GM04504 (cell line): ENCODE measurements at places on chromosomes 4 and X.

GRCh38 chrX:22559506-22559905 is 286.8 kb downstream of the CBLL2 start:
- no peak for DNase-seq

DNA sequence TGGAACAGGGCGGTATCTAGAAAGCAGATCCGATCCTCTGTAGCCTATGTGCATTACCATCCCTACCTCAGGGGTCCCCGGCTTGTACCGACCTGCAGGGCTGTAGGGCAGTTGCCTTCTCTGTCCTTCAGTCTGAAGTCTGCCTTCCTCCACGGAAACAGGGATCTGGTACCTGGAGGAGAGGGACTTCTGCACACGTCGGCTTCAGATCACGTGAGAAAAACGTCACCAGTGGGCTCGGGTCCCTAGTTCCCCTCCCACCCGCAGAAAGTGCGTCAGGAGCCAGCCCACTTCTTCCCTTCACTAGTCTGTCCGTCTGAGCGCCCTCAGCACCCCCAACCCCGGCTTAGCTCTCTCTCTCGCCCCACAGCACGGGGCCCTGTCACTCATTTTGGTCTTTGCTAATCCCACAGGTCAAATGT is at the start of gene TCEAL5:
TSS of gene TCEAL5 (minus strand) at position 170 of the 422 bp plus-strand sequence. CDS start 2,187 bp downstream, outside the sequence.
- no peak for DNase-seq

GRCh38 chr4:14215116-14215770 is 587.7 kb upstream of the BOD1L1 start:
- DNase-seq: no peak

DNA sequence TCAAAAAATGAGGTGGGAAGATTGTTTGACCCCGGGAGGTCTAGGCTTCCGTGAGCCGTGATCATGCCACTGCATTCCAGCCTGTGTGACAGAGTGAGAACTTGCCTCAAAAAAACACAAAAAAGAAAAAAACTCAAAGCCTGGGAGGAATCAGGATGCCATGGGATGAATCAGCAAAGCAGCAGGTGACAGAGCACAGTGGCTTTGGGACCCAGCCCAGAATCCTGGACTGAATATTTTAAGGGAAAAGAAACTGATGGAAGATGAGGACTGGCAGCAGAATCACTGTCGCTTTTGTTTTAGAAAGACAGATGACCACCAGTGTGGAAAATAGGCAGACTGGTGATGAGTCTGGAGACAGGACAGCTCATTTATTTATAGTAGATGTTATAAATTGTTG is 16.6 kb downstream of the S100G start:
- peak; percentile 65 for DNase-seq

DNA sequence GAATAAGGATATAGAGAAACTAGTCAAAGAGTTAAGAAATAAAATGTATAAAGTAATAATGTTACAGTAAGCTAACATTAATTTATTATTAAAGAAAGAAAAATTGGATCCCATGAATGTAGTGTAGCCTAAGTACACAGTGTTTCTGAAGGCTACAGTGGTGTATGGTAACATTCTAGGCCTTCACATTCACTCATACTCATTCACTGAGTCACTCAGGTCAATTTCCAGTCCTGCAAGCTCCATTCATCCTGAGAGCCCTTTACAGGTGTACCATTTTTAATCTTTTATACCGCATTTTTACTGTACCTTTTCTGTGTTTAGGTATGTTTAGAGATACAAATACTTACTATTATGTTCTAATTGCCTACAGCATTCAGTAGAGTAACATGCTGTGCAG is 120.6 kb upstream of the AGA start:
- no peak for DNase-seq

DNA sequence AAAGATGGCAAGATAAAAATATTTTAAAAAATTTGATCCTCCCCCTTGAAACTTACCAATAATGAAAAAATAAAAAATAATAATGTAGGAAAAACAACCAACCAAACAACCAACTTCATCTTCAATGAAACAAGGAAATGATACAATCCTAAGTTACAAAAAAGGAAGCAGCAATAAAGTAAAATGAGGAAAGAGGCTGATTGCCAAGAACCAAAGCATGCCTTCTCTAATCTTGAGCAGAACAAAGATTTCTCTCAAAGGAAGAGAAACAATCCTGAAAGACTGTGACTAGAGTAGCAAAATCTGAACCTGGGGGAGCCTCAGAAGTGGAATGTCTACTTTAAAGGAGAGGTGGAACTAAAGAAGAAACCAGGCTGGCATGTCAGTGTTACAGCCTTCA is 10.9 kb upstream of the WDFY3 start:
- DNase-seq: no peak

DNA sequence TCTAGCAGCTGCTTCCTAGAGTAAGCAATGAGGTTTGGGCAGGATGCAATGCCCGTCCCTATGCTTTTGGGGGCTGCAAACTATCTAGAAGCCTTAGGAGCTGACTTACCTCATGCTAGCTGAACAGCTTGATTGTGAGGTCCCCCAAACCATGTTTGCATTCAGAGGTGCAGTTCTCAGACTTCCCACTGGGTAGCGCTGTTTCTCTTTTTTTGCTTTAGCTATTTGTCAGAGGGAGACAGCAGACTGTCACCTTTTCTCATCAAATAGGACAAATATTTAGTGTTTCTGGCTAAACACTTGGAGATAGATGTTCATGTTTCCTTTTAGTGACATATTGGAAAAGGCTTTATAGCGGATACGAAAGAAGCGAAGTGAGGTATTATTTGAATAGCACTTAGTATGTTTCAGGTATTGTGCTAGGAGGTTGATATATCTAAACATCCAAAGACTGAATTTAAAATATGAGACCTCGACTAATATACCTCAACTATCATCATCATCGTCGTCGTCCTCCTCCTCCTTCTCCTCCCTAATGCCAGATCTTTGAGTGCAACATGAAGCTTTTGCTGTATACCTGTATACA is 18.7 kb upstream of the TMEM192 start:
- peak; percentile 32 for DNase-seq

- no peak for DNase-seq
Observed at GRCh38 chr4:80074651-80075050, 1.6 kb upstream of the ANTXR2 start.

DNA sequence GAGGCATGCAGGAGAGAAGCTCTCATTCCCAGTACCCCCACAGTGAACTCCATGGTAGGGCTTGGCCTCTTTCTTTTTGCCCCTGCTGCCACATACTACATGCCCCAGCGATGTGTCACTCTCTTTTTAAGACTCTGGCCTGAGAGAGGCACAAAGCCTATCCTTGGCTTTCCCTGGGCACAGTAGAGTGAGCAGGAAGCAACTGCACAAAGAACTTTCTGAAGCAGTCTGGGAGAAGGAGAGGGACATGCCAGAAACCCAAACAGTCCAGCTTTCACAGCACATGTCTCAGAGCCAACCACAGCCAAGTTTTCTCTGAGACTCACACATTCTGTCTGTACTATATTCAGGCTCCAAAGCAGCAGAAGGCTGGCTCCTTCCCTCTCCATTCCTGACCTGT is 7.9 kb upstream of the NALF2 start:
- no peak for DNase-seq

GRCh38 chrX:155314260-155314659 is 20.2 kb downstream of the CLIC2 start:
- DNase-seq: no peak

- DNase-seq: peak; percentile 23
Observed at GRCh38 chr4:185912779-185913178, 100.8 kb upstream of the SORBS2 start.

GRCh38 chr4:53653484-53654053 is 62.3 kb upstream of the LNX1 start:
- peak; percentile 41 for DNase-seq

- no peak for DNase-seq
Observed at GRCh38 chr4:79747252-79747651, 325.8 kb downstream of the ANTXR2 start.

- no peak for DNase-seq
Observed at GRCh38 chr4:41111791-41112190, 102.6 kb downstream of the APBB2 start.

DNA sequence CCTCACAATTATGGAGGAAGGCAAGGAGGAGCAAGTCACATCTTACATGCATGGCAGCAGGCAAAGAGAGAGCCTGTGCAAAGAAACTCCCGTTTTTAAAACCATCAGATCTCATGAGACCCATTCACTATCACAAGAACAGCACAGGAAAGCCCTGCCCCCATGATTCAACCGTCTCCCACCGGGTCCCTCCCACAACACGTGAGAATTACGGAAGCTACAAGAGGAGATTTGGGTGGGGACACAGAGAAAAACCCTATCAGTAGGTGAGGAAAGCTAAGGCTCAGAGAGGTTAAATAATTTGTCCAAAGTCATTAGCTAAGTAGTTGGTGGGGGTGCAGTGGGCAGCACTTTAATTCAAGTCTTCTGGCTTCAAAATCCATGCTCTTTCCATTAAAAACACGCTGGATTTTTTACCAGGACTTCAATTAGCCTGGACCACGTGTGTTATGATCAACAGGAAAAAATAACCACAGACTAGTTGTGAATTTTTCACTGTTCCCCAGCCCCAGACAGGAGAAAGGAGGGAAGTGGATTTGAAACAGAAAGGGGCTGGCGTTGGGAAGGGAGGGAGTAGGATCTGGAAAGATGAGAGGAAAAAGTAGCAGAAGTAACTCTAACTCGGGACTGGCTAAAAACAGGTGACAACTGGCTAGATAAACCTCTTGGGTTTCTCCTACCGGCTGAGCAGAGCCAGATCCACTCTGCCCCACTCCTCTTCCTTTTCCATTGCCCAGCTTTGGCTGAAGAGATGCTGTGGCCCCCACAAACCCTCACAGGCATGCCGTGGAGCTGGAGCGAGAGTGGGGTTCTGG is 986 bp downstream of the MTMR8 start:
- DNase-seq: no peak

GRCh38 chr4:181146051-181146450 is 1097.2 kb upstream of the TENM3 start:
- no peak for DNase-seq

DNA sequence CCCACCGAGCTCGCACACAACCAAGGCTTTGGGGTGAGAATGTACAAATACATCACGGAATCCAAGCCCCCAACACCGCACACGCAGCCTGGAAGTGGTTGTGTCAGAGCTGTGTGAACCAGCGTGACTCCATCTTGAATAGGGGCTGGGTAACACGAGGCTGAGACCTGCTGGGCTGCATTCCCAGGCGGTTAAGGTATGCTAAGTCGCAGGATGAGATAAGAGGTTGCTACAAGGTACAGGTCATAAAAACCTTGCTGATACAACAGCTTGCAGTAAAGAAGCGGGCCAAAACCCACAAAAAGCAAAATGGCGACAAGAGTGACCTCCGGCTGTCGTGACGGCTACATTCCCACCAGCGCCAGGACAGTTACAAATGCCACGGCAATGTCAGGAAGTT is 258.4 kb downstream of the DHRSX start:
- DNase-seq: no peak

- no peak for DNase-seq
Observed at GRCh38 chrX:154096140-154097002, 1.1 kb downstream of the MECP2 start.

GRCh38 chr4:151860561-151861093 is 99.8 kb upstream of the GATB start:
- DNase-seq: no peak

DNA sequence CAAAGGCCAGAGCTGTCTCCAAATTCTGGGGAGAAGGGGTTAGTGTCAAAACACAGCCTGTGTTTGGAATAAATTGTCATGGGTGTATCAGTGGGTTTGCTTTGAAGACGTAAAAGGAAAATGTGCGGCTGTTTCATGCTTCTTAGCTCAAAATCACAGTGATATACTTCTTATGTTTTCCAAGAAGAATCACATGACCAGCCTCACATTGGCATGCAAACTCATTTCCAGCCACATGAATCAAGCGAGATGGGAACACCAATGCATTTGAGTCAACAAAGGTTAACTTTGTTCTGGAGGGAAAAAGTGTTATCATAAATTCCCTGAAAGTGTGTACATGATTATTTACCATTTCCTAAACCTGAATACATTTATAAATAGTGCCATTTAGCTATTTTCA is 19.0 kb upstream of the SPP1 start:
- DNase-seq: no peak

- no peak for DNase-seq
Observed at GRCh38 chr4:168200685-168201084, 108.3 kb downstream of the ANXA10 start.

DNA sequence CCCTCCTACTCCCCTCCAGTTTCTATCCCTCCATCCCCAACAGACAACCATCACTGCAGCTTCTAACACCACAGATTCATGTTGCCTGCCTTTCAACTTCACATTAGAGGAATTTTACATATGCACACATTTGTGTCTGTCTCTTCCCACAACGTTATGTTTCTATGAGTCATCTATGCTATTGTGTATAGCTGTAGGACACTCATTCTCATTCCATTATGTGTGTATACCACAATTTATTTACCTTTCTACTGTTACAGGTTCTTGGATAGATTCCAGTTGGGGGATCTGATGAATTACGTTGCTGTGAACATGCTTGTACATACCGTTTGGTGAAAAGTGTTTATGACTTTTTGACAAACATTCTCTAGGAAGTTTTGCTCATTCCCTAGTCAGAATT is 58.8 kb upstream of the TRPC3 start:
- DNase-seq: no peak

DNA sequence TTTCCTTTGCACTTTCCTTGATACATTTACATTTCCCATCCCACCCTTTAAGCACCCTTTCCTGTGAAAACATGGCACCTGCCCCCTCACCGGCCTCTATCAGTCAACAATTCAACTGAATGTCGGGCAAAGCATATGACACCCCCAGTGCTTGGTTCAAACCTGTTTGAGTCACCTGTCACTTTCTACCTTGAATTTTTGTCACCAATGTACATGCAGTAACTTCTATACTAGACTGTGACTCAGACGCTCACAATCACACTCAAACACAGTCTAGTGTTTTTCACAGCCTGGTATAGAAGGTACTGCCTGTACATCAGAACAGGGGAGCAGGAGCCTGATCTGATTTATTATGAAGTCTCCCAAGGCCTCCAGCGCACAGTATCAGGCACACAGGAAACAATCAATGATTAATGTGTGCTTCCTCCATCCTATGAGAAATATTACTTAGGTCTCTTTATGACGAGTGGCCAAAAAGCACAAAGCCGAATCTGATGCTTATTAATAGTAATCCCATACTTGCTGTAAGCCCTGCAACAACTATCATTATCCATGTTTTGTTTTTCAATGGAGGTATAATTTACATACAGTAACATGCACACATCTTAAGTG is 49.2 kb upstream of the FAM9C start:
- DNase-seq: no peak

- no peak for DNase-seq
Observed at GRCh38 chr4:10159671-10160070, 43.1 kb upstream of the WDR1 start.

- DNase-seq: no peak
Observed at GRCh38 chr4:4387531-4388310, 819 bp downstream of the NSG1 start.

- DNase-seq: no peak
Observed at GRCh38 chrX:1673337-1673736, 58.5 kb downstream of the ASMT start.
